Hepatocyte (in vitro differentiated cells): ENCODE measurements at places on chromosomes 12 and 14. TPM values are rescaled to one million over a fixed set of nuclear protein-coding genes. Genes with fewer than 3 reads are reported as not detected.

The RAB2B gene
- total RNA-seq, result 20.7 and 23.4 TPM in 2 replicates

The EXOC5 gene
- 50.6 and 51.8 TPM in 2 replicates for total RNA-seq

The PROX2 gene
- not detected in 2 replicates for total RNA-seq

The RIMKLB gene
- 28.9 and 37.3 TPM in 2 replicates for total RNA-seq

The TMEM253 gene
- 1.9 and 4.9 TPM in 2 replicates for total RNA-seq

The ADCY6 gene
- total RNA-seq, result 27.9 and 37.7 TPM in 2 replicates

The PPFIA2 gene
- total RNA-seq, result 1.2 and 7.9 TPM in 2 replicates

The CPM gene
- total RNA-seq, result 26.8 and 30.7 TPM in 2 replicates
